ENCODE measurements at places on chromosomes 5 and 9. TPM values are rescaled to one million over a fixed set of nuclear protein-coding genes. Genes with fewer than 3 reads are reported as not detected.

Gene WDR70
- total RNA-seq = 20.8 TPM

GRCh38 chr5:95537501-95537900 lies 17.3 kb downstream of the SKIC3 start:
- no peak for DNase-seq

DNA sequence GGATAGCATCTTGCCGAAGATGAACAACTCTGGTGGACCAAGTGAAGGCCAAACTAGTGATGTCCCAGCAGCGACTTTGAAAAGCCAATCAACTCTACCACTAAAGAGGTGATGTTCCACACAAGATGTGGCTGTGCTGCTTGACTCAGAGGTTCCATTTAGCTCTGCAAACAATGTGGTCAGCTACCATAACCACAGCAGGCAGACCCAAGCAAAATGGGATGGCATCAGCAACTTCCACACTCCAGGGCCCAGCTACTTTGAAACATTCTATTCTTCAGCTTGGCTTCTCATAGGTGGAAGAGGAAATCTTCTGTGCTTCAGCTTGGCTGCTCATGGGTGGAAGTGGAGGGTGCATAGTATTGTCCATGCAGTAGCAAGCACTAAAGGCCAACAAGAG lies 70.5 kb downstream of the IRX2 start:
- no peak for DNase-seq

- no peak for DNase-seq
These were observed 143.9 kb upstream of the ZNF366 start for GRCh38 chr5:72651109-72651508.

DNA sequence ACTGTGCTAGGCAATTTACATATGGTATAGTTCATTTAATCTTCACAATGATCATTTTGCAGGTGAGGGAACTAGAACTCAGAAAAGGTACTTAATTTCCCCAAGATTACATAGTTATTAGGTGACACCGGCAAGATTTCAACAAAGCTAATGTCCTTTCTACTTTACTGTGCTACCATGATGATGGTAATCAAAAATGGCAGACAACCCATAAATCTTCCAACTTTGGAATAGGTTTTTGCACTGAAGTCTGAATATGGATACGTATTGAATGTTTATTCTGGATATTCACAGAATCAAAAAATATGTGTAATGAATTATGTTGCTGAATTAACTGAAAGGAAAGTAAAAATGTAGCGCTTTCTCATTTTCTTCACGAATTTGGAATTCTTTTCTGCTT lies 13.8 kb downstream of the PDCD1LG2 start:
- no peak for DNase-seq

- DNase-seq = no peak
These were observed 53.3 kb downstream of the GLDC start for GRCh38 chr9:6592231-6592630.

Gene ASPN
- 6.3 TPM for total RNA-seq

Gene C5
- total RNA-seq = 2.4 TPM

DNA sequence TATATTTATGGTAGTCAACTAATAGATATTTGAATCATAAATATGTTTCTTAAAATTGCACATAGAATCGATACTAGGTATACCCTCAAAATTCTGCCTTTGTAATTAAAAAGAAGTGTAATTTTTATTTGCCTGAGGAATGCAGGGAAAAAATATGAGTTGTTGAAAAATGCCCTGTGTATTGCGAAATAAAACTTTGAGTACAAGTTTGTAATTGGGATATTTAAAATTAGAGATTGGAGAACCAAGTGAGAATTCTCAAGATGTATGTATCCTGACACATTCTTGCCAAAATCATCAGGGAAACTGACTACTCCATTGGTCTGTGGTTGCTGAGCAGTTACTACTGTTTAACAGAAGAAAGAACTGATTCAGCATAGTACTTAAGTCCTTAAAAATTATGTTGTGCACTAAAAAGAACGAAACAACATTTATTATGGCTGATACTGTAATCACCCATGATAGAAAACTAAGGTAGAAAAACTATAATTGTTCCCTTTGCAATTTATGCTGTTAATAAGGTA lies 36.0 kb downstream of the ST8SIA4 start:
- no peak for DNase-seq

- DNase-seq = no peak
These were observed 65.4 kb downstream of the AUH start for GRCh38 chr9:91296354-91296753.

Gene TLE1
- total RNA-seq = 14.4 TPM

DNA sequence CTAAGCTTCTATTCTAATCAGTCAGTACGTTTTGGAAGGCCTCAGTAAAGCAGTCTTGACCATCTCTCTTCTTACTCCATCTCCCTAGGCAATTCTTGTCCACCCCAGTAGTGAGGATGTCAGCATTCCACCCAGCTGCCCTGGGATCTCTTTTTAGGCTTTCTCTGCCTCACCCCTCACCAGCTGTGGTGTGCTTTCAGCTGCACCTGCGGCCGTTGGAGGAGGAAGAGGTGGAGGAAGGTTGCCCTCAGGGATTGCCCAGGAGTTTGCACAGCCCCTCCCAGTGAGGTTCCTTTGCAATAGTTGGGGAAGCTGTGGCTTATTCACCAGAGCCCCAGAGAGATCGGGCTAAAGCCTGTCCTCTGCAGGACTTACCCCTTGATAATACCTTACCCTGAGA lies 615.8 kb downstream of the BNC2 start:
- DNase-seq = no peak
